ENCODE measurements at places on chromosomes 2 and 18.
A peak's percentile ranks its signal among the peaks of the same experiment; 100 is the strongest.

DNA sequence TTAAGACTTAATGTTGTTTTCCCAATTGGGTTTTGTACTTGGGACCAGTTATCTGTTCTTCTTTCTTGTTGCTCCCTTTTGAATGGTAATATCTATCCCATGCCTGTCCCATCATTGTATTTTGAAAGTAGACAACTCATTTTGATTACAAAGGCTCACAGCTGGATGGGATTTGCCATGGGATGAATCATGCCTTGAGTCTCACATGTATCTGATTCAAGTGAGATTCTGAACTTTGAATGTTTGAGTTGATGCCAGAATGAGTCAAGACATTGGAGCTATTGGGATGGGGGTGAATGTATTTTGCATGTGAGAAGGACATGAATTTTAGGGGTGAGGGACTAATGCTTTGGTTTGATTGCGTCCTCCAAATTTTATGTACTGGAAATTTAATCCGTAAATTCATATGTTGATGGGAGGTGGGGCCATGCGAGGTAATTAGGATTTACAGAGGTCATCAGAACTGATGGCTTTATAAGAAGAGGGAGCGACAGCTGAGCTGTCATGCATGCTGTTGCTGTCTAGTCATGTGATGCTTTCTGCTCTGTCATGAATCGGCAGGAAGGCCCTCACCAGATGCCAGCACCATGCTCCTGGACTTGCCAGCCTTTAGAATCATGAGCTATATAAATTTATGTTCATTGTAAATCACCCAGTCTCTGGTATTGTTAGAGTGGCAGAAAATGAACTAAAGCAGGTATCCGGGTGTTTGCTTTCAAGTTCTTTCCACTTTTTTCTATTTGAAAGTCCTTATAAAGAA is 741.3 kb upstream of the RAB6C start:
- DNase-seq = no peak

DNA sequence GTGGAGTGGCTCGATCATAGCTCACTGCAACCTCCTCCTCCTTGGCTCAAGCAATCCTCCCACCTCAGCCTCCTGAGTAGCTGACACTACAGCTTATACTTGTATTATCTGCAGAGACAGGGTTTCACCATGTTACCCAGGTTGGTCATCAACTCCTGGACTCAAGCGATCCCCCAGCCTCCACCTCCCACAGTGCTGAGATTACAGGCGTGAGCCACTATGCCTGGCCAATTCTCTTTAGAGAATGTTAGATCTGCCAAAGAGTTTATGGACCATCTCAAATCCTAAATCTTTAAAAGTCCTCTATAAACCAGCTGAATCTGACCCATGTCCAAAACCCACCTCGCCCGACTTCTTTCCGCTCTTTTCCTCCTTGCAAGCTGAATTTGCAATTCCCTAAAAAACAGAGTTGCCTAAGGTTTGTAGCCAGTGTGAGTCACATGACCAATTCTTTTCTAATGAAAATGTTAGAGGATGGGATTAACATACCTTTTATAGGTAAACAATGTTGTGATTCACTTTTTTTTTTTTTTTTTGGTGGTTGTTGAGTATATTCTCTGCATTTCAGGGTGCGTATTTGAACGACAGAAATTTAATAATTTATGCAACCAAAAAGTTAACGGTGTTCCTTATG is 2.4 kb upstream of the PMAIP1 start:
- no peak for DNase-seq

DNA sequence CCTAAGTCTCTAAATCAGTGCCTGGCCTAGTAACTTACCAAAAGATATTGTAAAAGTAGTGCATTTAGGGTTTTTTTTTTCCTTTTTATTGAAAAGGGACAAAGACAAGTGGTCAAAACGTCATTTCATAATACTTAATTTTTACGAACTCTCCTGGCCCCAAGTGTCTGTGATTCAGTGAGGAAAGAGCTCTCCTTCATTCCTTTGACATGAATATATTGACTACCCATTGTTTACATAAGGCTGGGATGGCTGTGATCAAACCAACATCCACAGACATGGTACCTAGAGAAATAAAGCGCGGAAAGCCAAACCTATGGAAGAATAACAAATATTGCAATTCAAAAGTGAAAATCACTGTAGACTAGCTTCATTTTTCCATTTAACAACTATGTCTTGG is 198.4 kb downstream of the BABAM2 start:
- DNase-seq = no peak

GRCh38 chr2:54574107-54574859 is 118.2 kb downstream of the SPTBN1 start:
- peak; percentile 37 for DNase-seq

DNA sequence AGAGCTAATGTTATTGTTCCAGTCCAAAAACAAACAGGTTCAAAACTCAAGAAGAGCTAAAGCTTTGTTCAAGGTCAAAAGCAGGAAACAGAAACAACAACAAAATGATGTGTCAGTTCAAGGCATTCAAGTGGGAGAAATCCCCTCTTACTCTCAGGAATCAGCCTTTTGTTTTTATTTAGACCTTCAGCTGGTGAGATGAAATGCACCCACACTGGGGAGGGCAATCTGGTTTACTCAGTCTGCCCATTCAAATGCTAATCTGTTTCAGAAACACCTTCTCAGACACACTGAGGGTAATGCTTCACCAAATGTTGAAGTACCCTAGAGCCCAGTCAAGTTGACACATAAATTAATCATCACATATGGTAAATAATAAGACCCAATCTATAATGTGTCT is 150.6 kb downstream of the TMX3 start:
- no peak for DNase-seq

GRCh38 chr2:97995026-97995733 is 568 bp downstream of the TMEM131 start:
- no peak for DNase-seq

GRCh38 chr2:235215248-235215647 is 263.4 kb downstream of the SH3BP4 start:
- DNase-seq = no peak

- DNase-seq = no peak
Observed at GRCh38 chr2:146576339-146577111, 1268.3 kb upstream of the ACVR2A start.

- no peak for DNase-seq
Observed at GRCh38 chr18:29147944-29148343, 971.0 kb upstream of the CDH2 start.

DNA sequence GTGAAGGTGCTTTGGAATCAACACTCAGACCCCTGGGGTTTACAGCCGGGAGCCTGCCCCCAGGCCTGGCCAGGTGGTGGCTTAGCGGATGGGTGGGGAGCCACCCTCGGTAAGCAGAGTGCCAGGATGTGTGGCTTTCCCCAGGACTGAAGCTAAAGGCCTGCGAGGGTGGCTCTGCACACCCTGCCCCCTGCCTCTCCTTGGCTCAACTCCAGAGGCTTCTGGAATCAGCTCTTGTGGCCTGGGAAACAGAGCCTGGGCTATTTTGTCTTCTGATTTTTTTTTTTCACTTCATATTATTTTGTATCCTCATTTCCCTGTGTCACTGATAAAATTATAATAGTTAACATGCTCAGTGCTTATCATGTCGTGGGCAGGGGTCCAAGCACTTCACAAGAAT is 79.8 kb downstream of the RHOB start:
- DNase-seq = no peak

GRCh38 chr18:28504066-28504465 is 327.1 kb upstream of the CDH2 start:
- no peak for DNase-seq

GRCh38 chr18:60649107-60649506 is 276.5 kb upstream of the MC4R start:
- no peak for DNase-seq

GRCh38 chr2:216371721-216372702 is at the start of gene MARCHF4:
Gene MARCHF4, minus strand, starts transcription at chr2:216372483. Its CDS starts 2,223 bp downstream, at chr2:216370260.
- DNase-seq = peak; percentile 57

DNA sequence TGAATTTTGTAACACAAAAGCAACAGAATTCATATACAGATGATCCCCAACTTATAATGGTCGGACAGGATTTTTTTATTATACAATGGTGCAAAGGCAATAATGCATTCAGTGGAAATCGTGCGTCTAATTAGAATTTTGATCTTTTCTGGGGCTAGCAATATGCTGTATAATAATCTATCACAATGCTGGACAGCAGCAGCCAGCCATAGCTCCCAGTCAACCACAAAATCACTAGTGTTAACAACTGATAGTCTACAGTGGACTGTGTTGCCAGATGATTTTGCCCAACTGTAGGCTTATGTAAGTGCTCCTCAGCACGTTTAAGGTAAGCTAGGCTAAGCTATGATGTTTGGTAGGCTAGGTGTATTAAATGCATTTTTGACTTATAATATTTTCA is 399.0 kb upstream of the SLC39A10 start:
- no peak for DNase-seq

DNA sequence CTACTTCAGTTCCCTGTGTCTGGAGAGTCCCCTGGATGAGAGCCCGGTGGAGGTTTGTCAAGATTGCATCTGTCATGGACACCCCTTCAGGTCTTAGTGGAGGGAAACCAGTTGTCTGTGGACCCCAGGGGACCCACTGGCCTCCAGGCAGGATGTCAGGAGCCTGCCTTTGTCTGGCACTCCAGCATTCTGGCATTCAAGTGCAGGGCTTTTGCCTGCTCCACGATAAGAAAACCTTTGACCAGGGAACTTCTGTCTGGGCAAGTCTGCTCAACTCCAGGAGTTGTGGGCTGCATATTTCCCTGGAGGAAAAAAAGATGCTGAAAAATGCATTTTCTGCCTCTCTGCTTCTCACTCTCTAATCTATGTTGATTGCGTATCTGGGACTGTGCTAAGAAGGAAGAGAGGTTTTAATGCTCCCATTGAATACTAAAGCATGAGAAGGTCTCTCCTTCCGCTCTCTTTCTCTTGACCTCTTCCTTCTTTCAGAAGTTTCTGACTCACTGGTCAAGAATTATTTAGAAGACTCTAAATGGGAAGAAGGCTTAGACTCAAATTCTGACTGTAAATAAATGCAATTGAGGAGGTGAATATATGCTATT is 104.5 kb downstream of the MMADHC start:
- DNase-seq = no peak

DNA sequence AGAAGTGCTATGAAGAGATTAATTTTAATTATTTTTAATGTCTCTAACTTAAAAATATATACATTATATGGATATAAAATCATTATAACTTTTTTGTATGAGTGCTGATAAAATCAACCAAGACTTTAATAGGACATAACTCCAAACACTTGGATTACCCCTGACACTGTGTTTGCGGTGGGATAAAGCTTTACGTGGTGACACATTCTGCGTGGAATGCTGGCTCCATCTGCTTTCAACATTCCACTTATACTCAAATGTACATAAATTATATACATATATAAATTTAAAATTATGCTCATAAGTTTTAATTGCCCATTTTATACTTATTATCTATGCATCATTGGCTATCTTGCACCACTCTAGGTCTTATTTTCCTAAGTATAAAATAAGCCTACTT is 30.5 kb downstream of the LINC00305 start:
- no peak for DNase-seq

DNA sequence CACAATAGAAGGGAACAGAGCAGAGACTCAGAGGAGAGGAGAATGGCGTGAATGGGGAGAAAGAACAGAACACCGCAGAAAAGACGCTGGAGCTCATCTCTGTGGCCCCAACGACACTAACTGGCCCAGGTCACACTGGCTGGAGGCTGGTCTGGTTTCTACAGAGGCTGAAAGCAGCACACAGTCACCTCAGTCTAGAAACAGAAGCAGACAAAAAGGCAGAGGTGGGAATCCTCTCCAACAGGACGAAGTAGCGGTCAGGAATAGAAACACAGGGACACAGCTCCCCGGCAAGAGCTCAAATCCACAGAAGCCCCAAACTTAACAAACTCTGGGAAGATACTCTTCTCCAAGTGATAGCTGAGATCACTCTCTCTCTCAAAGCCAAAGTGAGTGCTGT is 9.2 kb downstream of the SLC66A2 start:
- DNase-seq = no peak

DNA sequence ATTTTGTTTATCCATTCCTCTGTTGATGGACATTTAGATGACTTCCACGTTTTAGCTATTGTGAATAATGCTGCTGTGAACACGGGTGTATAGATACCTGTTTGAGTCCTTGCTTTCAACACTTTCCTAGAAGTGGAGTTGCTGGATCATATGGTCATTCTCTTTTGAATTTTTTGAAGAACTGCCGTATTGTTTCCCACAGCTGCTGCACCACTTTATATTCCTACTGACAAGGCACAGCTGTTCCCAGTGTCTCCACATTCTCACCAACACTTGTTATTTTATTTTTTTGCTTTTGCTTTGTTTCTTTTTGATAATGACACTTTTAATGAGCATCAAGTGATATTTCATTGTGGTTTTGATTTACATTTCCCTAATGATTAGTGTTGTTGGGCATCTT is 41.4 kb upstream of the KCNJ13 start:
- DNase-seq = no peak

DNA sequence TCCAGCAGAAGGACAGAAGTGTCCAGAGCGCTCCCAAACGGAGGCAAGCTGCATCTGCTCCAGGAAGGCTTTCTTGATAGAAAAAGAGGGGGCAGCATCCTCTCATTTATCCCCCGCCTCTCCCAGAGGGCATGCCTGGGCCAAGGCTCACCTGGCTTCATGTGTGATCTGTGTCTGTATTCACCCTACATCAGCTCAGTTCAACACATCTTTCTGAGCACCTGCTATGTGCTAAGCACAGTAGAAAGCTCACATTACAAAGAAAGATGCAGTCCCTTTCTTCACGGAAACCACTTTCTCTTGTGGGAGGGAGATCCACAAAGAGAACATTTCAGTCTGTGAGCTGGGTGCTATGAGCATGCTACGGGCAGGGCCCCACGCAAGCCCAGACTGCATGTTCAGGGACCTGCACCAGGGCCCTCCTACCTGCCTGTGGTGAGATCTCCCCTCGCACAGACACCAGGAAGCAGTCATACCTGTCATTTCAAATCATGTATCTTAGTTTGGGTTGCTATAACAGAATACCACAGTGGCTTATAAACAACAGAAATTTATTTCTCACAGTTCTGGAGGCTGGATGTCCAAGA is 90.7 kb downstream of the PDCL3 start:
- DNase-seq = no peak

DNA sequence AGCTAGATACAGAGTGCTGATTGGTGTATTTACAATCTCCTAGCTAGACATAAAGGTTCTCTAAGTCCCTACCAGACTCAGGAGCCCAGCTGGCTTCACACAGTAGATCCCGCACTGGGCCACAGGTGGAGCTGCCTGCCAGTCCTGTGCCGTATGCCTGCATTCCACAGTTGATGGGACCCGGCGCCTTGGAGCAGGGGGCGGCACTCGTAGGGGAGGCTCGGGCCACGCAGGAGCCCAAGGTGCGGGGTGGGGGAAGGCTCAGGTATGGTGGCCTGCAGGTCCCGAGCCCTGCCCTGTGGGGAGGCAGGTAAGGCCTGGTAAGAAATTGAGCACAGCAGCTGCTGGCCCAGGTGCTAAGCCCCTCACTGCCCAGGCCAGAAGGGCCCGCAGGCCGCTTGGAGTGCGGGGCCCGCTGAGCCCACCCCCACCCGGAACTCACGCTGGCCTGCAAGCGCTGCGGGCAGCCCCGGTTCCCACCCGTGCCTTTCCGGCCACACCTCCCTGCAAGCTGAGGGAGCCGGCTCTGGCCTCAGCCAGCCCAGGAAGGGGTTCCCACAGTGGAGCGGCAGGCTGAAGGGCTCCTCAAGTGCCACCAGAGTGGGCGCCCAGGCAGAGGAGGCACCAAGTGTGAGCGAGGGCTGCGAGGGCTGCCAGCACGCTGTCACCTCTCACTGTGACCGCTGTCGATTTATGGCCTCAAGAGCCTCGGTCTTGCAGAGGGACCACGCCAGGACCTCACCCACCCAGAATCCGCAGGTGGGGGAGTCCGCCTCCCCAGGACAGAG is 76.5 kb downstream of the MEX3C start:
- DNase-seq = no peak

GRCh38 chr2:64809216-64809615 is 155.5 kb upstream of the SERTAD2 start:
- no peak for DNase-seq

- no peak for DNase-seq
Observed at GRCh38 chr2:65276609-65277008, 49.0 kb downstream of the ACTR2 start.
